Right renal pelvis (tissue), 4 donors: ENCODE measurements at places on chromosomes 4 and X. TPM values are rescaled to one million over a fixed set of nuclear protein-coding genes. Genes with fewer than 3 reads are reported as not detected.

DNA sequence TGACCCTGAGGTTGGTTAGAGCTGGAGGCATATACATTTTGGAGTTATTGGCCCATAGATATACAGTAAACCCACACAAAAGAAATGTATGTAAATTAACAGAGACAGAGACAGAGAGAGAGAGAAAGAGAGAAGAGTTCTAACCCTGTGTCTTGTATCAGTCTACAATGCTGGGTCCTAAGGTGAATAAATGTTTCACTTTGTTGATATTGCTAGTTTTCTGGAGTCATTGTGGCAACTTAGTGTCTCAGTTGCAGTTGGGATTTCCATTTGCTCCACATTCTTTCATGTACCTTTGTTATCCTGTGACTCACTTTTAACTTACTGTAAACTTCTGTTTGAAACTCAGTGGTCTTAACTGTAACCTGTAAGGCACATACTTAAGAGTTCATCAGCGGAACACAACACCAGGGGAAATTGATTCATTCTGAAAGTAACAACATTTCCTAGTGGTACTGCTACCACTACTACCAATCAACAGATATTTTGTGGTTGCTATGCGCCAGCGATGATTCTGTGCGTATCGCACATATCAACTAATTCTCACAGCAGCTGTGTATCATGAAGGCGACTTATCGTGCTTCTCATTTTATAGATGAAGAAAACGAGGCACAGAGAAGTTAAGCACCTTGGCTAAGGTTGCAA, 38.5 kb upstream of the ETDA start:
- no peak for DNase-seq

- no peak for DNase-seq
Observed at GRCh38 chr4:89100853-89101252, 10.5 kb upstream of the TIGD2 start.

DNA sequence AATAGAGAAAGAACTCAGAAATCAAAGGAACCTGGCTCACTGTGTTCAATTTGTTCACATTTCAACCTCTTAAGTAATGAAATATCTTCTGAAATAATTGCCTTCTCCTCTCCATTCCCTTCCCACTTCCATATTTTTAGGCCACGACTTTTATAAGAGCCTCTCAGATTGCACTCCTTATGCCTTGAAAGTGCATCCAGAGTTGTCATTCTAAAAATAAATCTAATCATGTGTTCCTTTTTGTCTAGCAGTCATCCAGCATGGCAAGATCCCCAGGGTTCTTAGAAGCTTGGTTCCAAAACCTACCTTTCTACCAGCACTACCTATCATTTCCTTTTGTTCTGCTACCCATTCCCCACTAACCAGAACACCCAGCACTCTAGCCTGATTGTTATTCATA, 42.4 kb upstream of the RPA4 start:
- no peak for DNase-seq

- DNase-seq: no peak
Observed at GRCh38 chr4:114373508-114373907, 225.1 kb upstream of the UGT8 start.

GRCh38 chr4:174457468-174457867, 64.8 kb downstream of the HPGD start:
- no peak for DNase-seq

- no peak for DNase-seq
Observed at GRCh38 chr4:86586626-86587380, 7.3 kb upstream of the PTPN13 start.

DNA sequence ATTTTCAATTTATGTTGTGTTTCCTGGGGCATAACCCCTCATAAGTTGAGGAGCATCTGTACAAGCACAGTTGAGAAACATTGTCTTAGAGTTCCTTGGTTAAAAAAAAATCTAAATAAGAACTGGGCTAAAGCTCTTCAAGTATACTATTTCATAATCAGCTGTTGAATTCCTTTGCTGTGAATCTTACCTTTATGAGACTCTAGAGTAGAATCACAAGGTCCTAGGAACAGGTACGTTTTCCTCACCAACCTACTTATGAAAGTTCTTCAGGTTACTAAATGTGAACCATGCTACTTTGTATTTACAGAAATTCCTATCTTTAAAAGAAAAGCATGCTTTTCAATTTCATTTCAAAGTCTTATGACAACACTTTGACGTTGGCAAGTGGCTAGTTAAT, 20.9 kb upstream of the SOD3 start:
- DNase-seq: no peak

GRCh38 chr4:47278631-47279030, 184.9 kb downstream of the COMMD8 start:
- DNase-seq: no peak

DNA sequence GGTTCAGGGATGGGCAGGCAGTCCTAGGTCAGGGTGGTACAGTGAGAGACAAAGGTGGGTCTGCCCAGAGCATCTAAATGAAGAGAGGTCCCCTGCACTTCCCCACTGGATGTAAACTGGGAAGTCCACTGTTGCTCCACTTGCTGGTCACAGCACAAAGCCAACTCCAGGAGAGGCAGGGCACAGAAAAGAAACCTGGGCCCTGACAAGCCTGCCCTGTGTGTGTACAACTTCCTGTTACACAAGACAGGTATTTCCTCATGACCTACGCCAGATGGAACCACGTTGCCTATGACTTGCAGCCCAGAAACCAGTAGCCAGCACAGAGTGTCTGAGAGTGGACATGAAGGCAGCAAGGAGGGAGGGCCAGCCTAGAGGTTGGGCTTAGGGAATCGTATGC, 161.8 kb downstream of the SH3KBP1 start:
- no peak for DNase-seq

DNA sequence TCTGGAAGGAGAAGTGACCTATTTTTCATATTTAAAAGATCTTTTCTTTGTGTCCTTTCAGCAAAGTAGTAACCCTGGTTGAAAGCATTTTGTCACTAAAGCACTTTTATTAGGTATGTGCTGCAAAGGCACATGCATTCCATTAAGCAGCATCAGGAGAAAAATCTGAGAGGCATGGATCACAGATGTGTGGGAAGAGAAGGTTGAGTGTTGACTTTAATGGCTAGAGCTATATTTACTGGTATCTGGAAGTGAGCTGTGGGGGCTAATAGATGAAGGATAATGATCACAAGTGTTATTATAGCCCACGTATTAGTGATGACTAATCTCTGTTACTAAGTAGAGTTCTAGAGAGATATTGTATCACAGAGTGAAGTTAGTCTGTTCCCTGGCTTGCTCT, 1520.7 kb downstream of the ARAP2 start:
- no peak for DNase-seq

- no peak for DNase-seq
Observed at GRCh38 chr4:56976283-56976836, 1.0 kb downstream of the NOA1 start.

DNA sequence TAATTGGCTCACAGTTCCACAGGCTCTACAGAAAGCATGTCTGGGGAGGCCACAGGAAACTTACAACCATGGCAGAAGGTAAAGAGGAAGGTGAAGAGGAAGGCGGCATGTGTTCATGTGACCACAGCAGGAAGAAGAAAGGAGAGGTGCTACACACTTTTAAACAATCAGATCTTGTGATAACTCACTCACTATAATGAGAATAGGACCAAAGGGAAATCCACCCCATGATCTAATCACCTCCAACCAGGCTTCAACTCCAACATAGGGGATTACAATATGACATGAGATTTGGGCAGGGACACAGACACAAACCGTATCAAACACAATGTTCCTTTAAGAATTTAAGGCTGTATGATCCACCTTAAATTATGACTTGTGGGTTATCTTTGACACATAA, 10.5 kb upstream of the PGM2 start:
- no peak for DNase-seq

DNA sequence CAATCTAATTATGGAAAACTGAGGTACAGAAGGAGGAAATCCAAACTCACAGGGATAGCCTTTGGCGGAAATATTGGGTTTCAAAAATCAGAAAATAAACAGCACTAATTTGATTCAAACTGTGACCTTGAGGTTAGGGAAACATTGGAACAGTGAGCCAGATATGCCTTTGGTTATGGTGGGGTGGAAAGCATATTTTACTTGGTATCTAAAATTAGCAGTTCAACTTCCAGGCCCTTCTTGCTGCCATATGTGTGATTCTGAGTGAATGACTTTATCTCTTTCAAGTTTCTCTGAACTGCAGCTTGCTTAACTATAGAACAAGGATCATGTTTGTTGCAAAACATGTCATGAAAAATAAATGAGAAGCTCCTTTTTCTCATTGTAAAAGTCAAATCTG, 240.9 kb upstream of the VEGFC start:
- no peak for DNase-seq

DNA sequence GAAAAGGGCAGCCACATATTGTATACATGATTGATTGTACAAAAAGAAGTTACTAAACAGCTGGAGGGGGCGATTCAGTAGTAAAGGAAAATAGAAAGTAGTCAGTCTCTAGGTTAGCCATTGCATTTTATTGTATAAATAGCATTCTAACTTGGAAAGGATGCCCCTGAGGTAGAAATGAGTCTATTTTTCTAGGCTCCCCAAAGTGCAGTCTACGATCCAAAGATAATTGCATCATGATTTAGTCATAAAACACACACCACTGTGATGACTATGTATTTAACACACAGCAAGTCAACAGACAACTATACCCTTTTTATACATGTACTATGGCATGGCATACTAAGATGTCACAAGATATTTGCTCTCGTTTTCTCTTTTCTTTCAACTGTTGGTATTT, 204.9 kb downstream of the APBB2 start:
- no peak for DNase-seq

DNA sequence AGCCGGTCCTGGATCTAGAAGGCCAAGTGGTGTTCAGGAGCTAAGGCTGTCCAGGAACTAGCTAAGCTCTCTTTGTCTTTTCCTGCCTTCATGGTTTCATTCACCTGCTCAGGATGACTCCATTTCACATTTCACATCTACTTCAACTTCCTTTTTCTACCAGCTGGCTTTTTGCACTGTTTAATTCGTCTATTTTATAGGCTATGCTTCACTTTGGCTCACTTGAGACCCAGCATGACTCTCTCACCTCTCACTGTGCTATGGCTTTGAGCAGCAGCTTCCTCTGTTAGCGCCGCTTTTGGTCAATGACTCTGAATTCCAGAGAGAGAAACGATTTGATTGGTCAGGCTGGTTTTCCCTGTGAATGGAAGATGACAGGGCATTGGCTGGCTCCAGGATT, 213.5 kb upstream of the CLNK start:
- DNase-seq: no peak

DNA sequence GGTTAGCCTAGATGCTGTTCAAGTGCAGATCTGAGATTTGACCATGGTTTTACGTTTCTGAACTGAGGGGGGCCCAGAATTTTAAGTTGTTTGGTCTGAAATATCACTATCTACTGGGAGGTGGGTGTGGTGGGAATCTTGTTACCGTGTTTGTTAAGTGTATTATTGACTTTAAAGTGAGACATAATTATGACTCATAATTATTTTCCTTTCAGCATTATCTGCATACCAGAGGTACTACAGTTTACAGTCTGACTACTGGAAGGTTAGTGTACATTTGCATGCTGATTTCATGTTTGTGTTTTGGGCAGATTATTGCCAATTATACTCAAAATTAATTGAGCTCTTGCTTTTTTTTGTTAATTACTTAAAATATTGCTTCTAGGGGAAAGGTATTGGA, 101.5 kb downstream of the KDM6A start:
- no peak for DNase-seq

DNA sequence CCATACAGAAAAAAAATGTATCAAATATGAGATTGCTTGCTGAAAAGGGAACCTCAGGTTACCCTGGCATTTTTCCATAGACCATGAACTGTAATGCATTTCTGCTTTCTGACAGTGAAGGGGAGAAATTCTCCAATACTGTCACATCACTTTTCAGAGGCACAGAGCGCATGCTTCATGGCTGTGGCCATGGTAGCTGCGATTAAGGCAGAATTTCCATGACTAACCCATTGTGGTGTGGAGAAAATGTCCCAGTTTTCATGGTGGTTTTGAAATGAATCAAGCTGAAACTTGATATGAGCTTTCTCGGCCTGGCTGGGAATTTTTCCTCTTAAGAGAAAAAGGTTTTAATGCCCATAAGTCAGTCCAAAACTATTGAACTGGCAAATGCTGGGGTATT, 39.5 kb upstream of the MAP3K15 start:
- DNase-seq: no peak

- no peak for DNase-seq
Observed at GRCh38 chr4:20662851-20663250, 37.4 kb upstream of the PACRGL start.

- DNase-seq: no peak
Observed at GRCh38 chrX:47568656-47569295, 7.8 kb downstream of the ARAF start.

DNA sequence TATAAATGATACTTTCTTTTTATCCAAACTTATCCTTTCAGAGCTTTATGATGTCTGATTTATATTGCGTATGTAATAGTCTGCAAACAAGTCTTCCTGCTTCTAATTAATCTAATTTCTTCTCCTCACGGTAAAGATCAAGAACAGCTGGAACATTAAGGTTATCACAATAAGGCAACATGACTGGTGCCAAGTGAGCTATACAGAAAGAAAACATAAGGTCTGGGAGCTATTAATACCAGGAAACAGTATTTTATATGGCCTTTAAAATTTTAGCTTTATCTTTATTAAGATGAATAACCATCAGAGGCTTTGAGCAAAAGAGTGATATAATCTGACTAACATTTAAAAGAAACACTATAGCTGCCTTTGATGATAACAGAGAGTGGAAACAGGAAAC, 28.7 kb upstream of the CABS1 start:
- no peak for DNase-seq

DNA sequence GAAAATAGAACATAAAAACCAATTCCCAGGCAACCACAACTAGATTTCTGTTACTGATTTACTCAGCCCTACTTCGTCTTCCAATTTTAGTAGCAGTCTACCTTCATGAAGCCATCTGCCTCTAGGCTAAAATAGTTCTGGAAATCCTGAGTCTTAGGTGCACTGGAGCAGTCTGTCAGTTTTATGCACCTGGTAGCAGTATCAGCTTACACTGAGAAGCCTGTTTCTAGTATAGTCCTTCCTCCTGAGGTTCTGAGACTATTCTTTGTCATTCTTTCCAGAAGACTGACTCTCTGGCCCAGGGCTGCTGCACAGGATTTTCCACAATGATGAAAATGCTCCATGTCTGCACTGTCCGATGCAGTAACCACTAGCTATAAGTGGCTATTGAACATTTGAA, 16.9 kb upstream of the HPRT1 start:
- DNase-seq: no peak

DNA sequence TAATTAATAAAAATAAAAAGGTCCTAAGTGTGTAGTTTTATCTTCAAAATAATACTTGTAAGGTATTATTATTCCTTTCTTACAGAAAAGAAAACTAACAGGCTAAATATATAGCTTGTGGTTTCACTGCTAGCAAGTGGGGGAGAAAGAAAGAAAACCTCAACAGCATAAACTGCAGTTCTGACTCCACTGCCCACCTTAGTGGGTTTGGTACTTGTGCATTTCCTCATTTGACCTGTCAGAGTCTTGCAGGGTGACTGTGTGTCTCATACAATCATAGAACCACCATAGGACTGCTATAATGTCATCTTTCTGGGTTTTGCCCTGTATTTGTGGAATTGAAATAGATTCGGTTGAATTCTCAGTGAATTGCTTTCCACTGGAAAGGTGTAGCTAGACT, 94.7 kb upstream of the PUDP start:
- DNase-seq: no peak

PLAC8 gene
- 2.0 TPM for polyA plus RNA-seq

GIMD1 gene
- polyA plus RNA-seq: not detected

TIGD4 gene
- polyA plus RNA-seq: 2.2 TPM

FRG1 gene
- 56.6 TPM for polyA plus RNA-seq

SEC31A gene
- 239 TPM for polyA plus RNA-seq

MSX1 gene
- polyA plus RNA-seq: 1.1 TPM

VGLL1 gene
- 6.8 TPM for polyA plus RNA-seq

NEIL3 gene
- 6.9 TPM for polyA plus RNA-seq

MAP9 gene
- 32.2 TPM for polyA plus RNA-seq

PAGE1 gene
- not detected for polyA plus RNA-seq

LDB2 gene
- 108 TPM for polyA plus RNA-seq

NIPAL1 gene
- 12.0 TPM for polyA plus RNA-seq
